Cardiac ventricle fibroblast (primary cell): ENCODE measurements at places on chromosomes 11 and 22. TPM values are rescaled to one million over a fixed set of nuclear protein-coding genes. Genes with fewer than 3 reads are reported as not detected.

Gene ELF5
- total RNA-seq, result not detected in 2 replicates

Gene FAM181B
- total RNA-seq, result not detected in 2 replicates

Gene BTG4
- not detected in 2 replicates for total RNA-seq

Gene UCP3
- total RNA-seq, result 0.50 TPM in 1 of 2 replicates, not detected in the other

Gene CRYBB3
- not detected in 2 replicates for total RNA-seq
